ENCODE measurements at places on chromosomes 5 and 9.

- DNase-seq, result no peak
Observed at GRCh38 chr5:142925795-142926194, 155.6 kb downstream of the ARHGAP26 start.

GRCh38 chr5:171541341-171541776 is 121.9 kb downstream of the FGF18 start:
- DNase-seq, result no peak

- no peak for DNase-seq
Observed at GRCh38 chr5:131959906-131960305, 14.4 kb upstream of the MEIKIN start.

DNA sequence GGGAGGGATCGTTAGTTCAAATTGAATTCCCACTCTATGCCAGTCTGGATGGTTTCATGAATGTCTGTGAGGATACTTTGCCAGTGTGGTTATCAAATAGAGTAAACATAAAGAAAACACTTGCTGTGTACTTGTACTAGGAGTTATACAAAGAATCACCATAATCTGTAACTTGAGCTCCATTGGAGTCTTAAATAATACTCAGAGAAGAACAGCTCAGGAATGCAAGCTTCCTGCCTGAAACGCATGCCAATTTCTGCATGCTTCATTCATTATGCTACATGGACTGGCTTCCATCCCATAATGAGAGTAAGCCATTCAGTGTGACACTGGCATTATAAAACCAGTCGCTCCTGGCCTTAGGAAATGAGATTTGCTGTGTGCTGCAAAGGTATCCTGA is 351.4 kb downstream of the SEMA5A start:
- DNase-seq, result no peak

- no peak for DNase-seq
Observed at GRCh38 chr9:26216702-26217101, 538.5 kb upstream of the TUSC1 start.

GRCh38 chr9:138101444-138102234 is 224.1 kb downstream of the CACNA1B start:
- DNase-seq, result no peak

DNA sequence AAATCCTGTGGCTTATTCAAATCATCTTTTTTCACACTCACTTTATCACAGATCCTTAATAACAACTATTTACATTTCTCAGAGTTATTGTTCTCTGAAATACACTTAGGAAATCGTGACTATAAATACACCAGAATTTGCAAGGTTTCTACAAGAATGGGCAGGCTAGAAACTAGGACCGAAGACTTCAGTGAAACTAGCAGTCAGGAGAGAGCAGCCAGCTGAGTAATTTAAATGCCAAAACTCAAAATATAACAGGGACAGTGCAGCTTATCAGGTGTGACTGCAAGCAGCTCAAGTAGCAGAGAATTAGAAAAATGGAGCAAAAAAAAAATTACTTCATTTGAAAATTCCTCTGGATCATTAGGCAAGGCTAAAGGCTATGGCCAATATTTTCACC is 719.3 kb upstream of the ZNF608 start:
- DNase-seq, result no peak

DNA sequence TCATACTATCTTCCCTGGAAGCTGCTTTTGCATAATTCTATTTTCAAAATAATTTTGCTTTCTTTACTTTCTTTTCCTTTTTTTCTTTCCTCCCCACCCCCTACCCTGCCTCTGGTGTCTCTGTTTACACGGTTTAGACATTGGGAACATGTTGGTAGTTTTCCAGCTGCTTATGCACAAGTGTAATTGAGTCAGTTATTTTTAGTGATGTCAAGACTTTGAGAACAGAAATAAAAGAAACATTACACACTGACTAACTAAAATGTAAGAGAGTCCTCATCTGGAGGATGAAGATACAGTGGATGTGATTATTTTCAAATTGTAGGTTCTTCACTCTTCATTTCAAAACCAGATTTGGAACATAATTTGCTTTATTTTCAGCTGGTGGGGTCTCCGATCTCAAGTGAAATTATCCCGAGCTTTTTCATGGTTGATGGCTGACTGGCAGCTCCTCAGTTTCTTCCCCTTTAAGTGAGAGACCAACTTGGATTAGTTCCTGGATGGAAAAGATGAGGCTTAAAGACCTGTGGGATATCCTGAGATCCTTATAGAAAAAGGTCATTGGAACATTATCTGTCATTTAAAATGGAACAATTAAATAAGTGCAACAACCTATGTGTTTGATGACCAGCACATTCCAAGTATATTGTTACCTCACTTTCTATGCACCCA is 154.4 kb upstream of the ZNF462 start:
- no peak for DNase-seq

- DNase-seq, result no peak
Observed at GRCh38 chr5:128290152-128290858, 206.7 kb downstream of the SLC12A2 start.

DNA sequence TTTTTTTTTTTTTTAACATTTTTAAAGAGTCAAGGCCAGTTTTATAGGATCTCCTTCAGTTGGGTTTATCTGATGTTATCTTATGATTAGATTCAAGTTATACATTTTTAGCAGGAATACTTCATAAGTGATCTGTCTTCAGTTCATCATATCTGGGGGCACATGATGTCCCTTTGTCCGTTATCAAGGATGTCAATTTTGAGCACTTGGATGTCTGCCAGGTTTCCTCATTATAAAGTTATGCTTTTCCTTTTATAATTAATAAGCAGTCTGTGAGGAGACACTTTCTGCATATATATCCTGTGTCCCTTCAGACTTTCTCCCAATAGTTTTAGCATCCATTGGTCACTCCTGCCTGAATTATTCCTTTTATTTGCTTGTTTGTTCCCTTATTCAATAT is 11.8 kb downstream of the HDHD3 start:
- DNase-seq, result no peak

- no peak for DNase-seq
Observed at GRCh38 chr5:149901511-149901910, 43.1 kb downstream of the PDE6A start.

- DNase-seq, result no peak
Observed at GRCh38 chr9:134054891-134055811, 12.7 kb downstream of the BRD3 start.

- DNase-seq, result no peak
Observed at GRCh38 chr5:65932676-65933075, 6.3 kb downstream of the ERBIN start.

- no peak for DNase-seq
Observed at GRCh38 chr9:129936222-129936621, 101.0 kb downstream of the USP20 start.

- DNase-seq, result no peak
Observed at GRCh38 chr5:105794578-105794977, 1876.2 kb downstream of the EFNA5 start.

DNA sequence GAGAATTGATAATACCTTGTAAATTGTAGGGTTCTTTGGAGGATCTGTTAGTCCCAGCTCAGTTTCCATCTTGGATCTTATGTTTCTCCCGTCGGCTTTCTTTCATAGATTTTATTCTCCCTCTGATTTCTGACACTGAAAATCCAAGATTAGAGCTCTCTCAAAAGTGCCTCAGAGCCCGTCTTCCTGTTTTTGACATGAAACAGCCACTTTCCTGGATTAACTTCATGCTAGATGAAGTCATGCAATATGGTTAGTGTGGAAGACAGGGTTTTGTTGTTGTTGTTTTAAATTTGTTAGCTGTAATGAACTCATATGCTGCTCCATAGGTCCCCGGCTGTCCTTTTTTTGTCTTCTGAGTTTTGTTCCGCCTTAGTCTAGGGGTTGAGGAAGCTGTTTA is 51.6 kb upstream of the ZFR start:
- no peak for DNase-seq

DNA sequence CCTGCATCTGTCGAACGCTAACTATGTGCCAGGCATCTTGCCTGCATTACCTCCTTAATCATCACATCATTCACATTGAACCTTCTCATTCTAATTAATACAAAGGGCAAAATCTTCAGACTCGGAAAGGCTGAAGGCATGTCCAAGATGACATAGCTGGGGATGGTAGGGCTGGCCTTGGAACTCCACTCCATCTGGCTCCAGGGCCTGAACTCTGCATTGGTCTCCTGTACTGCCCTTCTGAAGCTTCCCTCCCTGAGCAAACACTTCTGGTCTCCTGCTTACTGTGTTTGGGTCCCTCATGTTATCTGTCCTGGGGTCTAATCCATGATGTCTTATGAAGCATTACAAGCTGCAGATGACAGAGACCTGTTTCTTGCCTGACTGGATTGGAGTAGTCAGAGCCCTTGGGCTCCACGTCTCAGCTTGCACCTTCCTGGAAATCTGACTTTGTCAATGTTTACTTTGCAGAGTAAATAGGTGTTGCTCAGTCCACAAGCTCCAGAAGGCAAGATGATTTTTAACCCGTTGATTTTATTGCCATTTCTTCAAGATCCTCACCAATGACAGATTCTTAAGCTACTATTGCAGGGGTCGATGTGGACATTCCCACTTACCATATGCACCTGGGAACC is 106.1 kb downstream of the GALNT10 start:
- DNase-seq, result no peak

DNA sequence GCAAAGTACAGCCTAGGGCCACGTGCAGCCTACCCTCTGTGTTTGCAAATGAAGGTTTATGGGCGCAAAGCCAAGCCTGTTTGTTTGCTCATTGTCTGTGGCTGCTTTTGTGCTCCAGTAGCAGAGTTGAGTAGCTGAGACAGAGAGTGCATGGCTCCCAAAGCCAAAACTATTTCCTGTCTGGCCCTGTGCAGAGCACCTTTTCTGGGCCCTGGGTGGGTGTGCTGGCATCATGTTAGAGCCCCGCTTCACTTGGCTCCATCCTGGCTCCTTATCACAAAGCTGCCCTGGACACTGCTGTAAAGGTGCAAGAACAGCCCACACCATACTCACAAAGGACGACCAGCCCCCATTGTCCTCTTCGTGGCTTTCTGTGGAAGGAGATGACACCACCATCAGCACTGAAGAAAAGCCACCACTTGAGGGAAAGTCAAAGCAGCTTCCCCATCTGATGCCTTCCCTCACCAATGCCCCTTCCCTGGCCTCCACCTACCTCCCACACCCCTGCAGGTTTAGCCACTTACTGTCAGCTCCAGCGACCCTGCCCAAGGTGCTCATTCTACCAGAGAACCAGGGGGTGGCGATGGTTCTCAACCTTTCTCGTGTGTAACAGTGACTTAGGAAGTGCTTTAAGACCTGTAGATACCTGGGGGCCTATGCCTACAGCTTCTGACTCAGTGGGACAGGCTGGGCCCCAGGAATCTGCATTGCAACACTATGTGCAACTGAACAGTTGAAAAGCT is 23.4 kb downstream of the LCP2 start:
- no peak for DNase-seq

DNA sequence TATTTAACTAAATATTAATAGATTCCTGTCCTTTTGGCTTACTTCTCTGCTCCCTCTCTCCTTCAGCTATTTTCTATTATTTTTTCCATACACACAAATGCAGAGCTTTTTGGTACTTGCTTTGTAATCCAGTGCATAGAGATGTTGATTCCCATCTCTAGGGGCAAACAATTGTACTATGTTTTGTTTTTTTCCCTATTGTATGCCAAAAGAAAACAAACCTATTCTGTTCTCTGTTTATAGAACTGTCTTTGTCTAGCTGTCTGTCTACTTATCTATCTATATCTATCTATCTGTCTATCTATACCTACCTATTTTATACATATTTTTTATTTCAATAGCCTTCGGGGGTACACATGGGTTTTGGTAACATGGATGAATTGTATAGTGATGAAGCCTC is 121.6 kb upstream of the LIFR start:
- DNase-seq, result no peak

DNA sequence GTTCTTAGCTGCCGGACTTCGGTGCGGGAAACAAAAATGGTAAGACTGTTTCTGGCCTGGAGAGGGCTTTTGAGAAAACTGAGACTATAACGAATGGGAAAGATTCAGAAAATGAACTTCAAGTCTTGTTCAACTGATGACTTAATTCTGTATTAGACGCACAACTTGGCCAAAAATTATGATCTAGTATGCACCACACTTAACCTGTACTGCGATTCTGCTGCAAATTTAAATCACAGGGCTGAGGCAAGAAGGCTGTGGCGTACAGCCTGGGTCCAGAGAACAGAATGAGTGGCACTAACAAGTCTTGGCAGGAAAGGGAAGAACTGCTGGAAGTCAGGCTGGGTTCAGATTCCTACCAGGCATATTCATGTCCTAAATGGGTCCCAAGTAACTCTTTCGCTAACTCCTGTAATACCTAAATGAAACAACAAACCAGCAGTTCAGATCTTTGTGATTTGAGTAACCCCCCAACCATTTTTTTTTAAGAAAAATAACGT is 781 bp upstream of the COL23A1 start:
- DNase-seq, result no peak

GRCh38 chr5:172571413-172571812 is 69.7 kb upstream of the NEURL1B start:
- no peak for DNase-seq

DNA sequence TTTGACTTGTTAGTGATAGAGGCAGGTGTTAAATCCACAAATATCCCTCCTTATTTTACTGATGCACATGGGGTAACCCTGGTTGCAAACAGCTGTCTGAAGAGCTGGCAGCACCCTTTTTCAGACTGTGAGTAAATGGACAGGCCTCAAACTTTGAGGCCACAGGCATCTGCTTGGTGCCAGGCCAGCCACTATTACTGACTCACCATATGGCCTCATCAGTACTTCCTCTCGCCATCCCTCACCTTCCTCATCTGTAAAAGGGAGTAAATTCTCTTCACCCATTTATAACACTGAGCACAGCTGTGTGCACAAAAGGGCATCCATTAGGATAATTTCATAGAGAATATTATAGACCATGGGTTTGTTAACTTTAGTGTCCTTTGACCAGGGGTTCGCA is 11.9 kb upstream of the TNIP1 start:
- DNase-seq, result no peak

DNA sequence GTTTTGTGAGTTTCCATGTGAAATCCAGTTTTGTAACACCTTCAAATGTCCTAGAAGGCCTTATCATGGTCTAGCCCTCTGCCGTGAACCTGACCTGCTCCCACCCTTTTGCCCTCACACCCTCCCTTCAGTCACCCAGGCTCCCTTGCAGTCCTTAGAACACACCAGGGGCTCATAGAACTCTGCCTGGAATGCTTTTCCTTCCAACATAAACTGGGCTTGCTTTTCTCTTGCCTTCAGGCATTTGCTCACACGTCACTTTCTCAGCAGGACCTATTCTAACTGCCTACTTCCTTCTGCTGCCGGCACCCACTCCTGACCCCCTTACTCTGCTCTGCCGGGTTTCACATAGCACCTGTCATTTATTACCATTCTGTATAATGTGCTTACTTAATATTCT is 111.9 kb downstream of the PDE8B start:
- no peak for DNase-seq

- DNase-seq, result no peak
Observed at GRCh38 chr5:38724301-38725030, 121.3 kb upstream of the OSMR start.

- DNase-seq, result no peak
Observed at GRCh38 chr9:6460189-6460768, 47.3 kb downstream of the UHRF2 start.

GRCh38 chr5:180491496-180491895 is 2.7 kb upstream of the CNOT6 start:
- no peak for DNase-seq

- DNase-seq, result no peak
Observed at GRCh38 chr5:120091376-120091948, 372.6 kb upstream of the PRR16 start.

All from stimulated activated CD4-positive, alpha-beta T cell treated with anti-CD3 and anti-CD28 coated beads, Interleukin-1b, Interleukin-23, amount 100 ng/mL, for 1 hour (primary cell).